Adrenal gland (tissue), 19 donors: ENCODE measurements at places on chromosomes 4 and X. TPM values are rescaled to one million over a fixed set of nuclear protein-coding genes. Genes with fewer than 3 reads are reported as not detected.

Gene ADGRL3
- 23.8 TPM for total RNA-seq

DNA sequence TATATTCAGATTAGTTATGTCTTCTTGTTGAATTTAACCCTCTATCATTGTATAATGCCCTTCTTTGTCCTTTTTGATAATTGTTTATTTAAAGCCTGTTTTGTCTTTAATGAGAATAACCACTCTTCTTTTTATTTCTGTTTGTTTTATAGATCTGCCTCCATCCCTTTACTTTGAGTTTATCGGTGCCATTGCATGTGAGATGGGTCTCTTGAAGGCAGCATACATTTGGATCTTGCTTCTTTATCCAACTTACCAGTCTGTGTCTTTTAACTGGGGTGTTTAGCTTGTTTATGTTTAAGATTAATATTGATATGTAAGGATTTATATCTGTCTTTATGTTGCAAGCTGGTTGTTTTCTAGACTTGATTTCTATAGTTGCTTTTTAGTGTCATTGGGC is 115.8 kb downstream of the RTL3 start:
- H3K36me3 ChIP-seq = no peaks in the 10 kb centered on the region
- no peak overlapping the region for H3K4me3 ChIP-seq
- peaks cover 12% of the 10 kb centered on the region for H3K27me3 ChIP-seq
- H3K4me1 ChIP-seq = no peaks in the 10 kb centered on the region

Gene FAM184B
- 0.11 TPM for total RNA-seq

- no peak overlapping the region for H3K4me3 ChIP-seq
- H3K4me1 ChIP-seq = peaks cover 5% of the 10 kb centered on the region
- no peak for DNase-seq
Measured at GRCh38 chr4:139942241-139942640, 211.7 kb downstream of the MAML3 start.

Gene NHS
- total RNA-seq = 5.0 TPM

DNA sequence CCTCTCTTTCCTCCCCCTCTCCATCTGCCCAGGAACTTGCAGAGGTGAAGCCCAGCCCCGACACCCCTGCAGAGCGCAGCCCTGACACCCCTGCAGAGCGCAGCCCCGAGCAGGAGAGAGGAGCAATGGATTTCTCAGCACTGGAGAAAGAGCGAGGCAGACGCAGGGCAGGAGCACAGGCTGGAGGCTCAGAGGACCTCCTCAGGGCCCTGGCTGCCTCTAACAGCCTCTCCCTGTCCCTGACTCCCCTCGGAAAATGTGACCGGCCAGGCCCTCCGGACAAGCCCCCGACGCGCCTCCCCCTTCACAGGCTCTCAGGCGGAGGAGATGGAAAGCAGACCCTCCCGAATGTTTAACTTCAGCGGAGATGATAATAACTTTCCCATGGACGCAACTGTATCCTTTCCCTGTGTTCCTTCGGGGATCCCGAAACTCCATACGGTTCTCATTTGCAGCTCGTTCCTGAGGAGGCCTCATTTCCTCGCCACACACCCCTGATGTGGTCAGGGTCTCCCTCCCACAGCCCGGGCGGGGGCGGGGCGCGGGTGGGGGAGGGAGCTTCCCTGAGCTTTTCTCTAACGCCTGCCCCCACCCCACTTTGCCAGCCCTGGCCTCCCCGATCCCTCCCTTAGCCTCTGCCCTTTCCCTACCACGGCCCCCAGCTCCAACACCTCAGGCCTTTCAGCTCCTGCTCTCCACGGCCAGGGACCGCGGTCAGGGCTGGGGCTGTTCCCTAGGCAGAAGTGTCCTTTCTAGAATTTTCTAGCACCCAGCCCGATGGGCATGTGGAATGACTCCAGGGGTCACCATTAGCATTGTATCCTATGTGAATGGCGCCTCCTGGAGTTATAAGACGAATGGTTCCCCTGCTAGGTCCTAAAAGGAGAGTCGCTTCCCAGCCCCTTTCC is 201.1 kb upstream of the BCOR start:
- H3K4me3 ChIP-seq = no peak overlapping the region
- peaks cover 9% of the 10 kb centered on the region for H3K27me3 ChIP-seq
- H3K27ac ChIP-seq = no peak overlapping the region
- no peaks in the 10 kb centered on the region for H3K4me1 ChIP-seq

Gene FHIP1A
- total RNA-seq = 1.9 TPM

DNA sequence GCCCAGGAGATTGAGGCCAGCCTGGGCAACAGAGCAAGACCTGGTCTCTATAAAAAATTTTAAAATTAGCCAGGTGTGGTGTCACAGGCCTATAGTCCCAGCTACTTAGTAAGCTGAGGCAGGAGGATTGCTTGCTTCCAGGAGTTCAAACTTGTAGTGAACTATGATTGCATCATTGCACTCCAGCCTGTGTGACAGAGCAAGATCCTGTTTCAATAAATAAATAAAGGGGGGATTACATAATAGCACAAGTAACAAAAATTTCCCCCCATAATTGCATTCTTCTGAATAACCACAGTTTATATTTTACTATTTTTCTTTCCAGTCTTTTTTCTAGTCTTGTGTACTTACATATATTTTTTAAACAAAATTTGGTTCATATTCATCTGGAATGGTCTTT is 135.6 kb downstream of the CHIC2 start:
- no peaks in the 10 kb centered on the region for H3K27me3 ChIP-seq
- H3K4me3 ChIP-seq = no peak overlapping the region
- no peaks in the 10 kb centered on the region for H3K4me1 ChIP-seq
- H3K36me3 ChIP-seq = no peaks in the 10 kb centered on the region
- no peak for DNase-seq
- H3K27ac ChIP-seq = no peak overlapping the region

DNA sequence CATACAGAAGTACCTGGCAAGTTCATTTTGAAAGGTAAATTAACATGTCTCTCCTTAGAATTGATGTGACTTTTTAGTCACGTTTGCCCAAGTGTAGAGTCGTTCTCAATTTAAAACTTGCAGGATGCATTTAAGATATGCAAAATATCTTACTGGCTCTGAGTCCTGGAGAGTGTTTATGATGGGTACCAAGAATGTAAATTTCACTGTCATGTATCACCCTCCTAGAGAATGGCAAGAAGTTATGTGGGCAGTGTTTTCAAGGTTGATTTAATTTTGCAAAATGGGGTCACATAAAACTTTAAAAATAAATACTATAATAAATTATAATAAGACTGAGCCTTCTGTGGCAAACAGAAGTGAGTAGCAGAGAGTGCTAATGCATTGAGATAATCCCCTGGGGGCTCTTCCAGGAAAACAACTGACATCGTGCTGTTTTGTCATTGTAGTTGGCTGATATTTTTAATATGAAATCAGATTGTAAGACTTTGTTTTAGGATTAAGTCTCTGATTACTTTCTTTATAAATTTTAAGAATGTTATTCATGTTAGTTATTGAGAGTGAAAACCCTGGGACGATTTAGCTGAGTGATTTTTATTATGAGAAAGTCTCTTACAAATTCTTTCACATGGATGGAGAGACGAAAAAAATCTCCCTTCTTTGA is 103.0 kb downstream of the AFF1 start:
- H3K27ac ChIP-seq = no peak overlapping the region
- no peaks in the 10 kb centered on the region for H3K27me3 ChIP-seq
- H3K36me3 ChIP-seq = no peaks in the 10 kb centered on the region

- no peak overlapping the region for H3K27ac ChIP-seq
- no peak overlapping the region for H3K4me3 ChIP-seq
- DNase-seq = peak; percentile 52
Measured at GRCh38 chr4:185933078-185933581, 121.1 kb upstream of the SORBS2 start.

Gene FLNA
- 545 TPM for total RNA-seq

Gene OTUD6A
- total RNA-seq = not detected

Gene SPATA4
- total RNA-seq = not detected

DNA sequence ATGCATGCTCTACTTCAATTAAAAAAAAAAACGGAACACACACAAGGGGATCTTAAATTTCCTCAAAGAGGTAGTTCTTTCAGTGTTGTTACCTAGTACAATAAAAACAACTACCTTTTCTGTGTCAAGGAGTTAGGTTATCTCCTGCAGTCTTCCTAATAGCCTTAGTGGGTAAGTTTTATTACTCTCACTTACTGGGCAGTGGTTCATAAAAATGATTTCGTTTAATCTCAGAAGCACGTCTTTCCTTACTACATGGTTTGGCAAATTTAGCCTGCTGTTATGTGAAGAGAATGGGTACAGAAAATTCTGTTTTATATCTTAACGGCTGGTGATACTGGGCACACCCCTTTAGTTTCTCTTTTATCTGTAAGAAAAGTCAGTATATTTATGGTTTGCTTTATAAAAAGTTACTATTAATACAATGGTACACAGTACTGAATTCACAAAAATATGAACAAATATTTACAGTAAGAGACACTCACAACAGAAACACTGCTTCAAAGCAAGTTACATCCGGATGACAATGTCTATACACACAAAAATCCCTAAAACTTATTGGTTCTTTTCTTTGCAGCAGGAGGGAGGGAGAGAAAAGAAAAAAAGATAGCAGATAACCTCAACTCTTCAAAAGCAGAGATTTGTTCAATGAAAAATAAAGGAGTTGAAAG is 8.8 kb downstream of the ADH5 start:
- no peak overlapping the region for H3K27ac ChIP-seq
- no peaks in the 10 kb centered on the region for H3K27me3 ChIP-seq
- H3K4me1 ChIP-seq = peaks cover under 1% of the 10 kb centered on the region
- DNase-seq = no peak

GRCh38 chrX:153381684-153382532 is 19.2 kb downstream of the PNMA6E start:
- H3K36me3 ChIP-seq = no peaks in the 10 kb centered on the region
- no peak overlapping the region for H3K4me3 ChIP-seq
- H3K4me1 ChIP-seq = peaks cover 5% of the 10 kb centered on the region
- H3K27ac ChIP-seq = peak overlapping the region; percentile 85

DNA sequence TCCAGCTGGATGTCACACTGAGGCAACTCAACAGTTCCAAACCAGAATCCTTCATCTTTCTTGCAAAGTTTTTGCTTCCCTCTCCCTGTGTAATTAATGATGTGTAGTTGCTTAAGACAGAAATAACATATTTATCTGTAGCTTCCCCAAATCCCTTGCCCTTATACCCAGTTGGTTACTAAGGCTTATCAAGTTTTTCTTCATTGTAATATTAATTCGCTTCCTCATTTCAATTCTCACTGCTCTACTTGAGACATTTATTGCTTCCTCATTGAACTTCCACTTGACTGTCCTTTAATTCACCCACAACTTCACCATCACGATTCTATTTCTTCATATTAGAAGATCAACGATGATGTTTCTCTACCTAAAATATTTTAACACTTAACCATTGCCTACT is 386.6 kb upstream of the CPEB2 start:
- no peaks in the 10 kb centered on the region for H3K27me3 ChIP-seq
- H3K36me3 ChIP-seq = no peaks in the 10 kb centered on the region
- no peak for DNase-seq
- H3K4me3 ChIP-seq = no peak overlapping the region

Gene PITX2
- 0.22 TPM for total RNA-seq
